Foreskin keratinocyte (primary cell): ENCODE measurements at places on chromosomes 12 and 14.

- no peak for DNase-seq
Measured at GRCh38 chr14:68574906-68575305, 218.0 kb downstream of the ZFP36L1 start.

DNA sequence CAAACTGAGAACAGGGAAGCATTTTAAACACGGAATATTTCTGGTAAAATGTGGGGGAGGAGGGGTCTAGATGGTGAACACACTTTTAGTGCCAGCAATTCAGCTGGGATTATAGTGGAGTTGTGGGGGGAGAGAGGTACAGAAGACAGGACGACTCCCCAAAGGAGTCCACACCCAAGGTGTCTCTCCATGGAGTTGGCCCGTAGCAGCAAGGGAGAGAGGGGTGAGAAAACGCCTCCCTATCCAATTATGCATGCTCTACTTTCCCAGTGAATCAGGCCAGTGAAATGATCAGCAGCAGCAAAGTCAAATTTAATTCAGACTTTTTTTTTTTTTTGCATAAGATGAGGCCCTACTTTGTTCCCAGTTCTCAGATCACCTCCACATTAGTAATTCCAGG is 38.6 kb downstream of the BTG1 start:
- no peak for DNase-seq

GRCh38 chr12:42070036-42070435 is 74.6 kb downstream of the GXYLT1 start:
- no peak for DNase-seq

DNA sequence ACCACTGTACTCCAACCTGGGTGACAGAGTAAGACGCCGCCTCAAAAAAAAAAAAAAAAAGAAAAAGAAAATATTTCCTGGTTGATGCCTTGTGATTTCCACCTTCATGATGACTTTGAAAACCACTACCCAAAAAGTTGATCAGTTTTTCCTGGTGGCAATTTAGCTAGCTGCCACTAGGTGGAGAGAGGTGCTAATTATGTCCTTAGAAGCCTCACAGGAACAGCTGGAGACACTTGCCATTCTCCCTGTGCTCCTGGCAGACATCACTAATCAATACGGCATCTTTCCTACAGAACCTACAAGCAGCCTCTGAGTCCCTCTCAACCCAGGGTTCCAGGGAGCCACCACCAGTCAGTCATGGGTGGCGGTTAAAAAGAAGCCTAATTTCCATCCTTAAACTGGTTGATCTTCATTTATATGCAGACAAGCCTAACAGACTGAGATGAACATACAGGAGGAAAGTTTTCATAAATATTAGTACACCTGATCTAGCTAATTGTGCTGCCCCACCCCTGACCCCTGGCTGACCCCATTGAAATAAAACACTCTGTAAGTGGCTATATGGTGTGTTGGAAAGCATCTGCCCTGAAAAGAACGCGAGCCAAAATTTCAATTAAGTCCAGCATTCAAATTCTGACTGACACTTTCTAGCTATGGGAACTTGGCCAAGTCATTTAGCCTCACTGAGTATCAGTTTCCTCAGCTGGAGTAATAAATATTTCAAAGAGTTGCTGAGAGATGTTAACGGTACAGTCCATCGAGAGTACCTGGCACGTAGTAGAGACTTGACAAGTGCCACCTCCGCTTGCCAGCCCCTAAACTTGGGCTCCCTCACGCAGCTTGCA is 6.2 kb upstream of the OAS1 start:
- DNase-seq = peak; percentile 63

DNA sequence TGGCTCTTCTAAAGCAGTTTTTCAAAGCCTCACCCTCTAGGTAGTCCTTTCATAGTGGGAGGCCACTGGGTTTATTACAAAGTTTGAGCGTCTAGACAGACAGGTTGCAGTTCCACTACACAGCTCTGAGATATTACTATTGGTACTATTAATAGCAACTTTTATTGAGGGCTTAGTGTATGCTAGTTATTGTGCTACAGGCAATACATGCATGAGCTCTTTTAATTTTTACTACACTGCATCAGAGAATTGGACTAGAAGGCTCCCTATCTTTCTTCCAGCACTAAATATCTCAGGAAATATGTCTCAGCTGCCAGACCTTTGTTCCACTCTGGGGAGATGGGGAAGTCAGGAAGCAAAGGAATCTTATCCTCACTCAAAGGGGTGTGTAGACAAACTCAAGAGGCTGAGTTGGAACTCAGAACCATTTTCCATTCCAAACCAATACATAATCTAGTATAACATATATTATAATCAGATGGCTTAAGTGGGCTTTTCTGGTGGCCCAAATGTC is 161.8 kb upstream of the SLC38A2 start:
- DNase-seq = no peak

GRCh38 chr12:44258246-44258645 is 422.4 kb downstream of the TMEM117 start:
- no peak for DNase-seq

DNA sequence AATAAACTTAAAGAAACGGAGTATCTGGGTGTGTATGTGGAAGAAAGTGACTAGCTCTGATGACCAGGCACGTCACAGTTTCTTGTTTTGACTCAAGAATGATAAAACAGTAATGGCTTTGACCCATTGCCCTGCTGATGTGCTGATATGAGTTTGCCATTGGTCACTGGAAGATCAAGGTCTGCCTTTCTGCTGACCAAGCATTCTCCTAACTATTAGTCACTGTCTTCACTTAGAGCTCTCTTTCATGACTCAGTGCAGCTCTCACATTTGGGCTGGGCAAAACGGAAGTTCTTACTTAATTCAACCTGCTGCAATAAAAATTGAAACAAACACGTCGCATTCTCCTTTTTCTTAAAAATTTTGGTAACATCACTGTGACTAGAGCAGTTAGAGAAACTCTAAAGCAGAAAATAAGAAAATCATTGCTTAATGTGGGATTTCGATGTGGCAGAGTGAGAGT is 366.7 kb downstream of the BTG1 start:
- DNase-seq = peak; percentile 98

- DNase-seq = peak; percentile 65
Measured at GRCh38 chr12:110102255-110102654, 21.9 kb upstream of the IFT81 start.
